NCI-H524 treated with DMSO at 0.1 percent for 48 hours (cell line): ENCODE measurements at places on chromosomes 11 and 22.

GRCh38 chr11:60145677-60146076 is 37.2 kb downstream of the MS4A6A start:
- no peak for DNase-seq

GRCh38 chr22:40473703-40474102 is 103.3 kb downstream of the SGSM3 start:
- no peak for DNase-seq

DNA sequence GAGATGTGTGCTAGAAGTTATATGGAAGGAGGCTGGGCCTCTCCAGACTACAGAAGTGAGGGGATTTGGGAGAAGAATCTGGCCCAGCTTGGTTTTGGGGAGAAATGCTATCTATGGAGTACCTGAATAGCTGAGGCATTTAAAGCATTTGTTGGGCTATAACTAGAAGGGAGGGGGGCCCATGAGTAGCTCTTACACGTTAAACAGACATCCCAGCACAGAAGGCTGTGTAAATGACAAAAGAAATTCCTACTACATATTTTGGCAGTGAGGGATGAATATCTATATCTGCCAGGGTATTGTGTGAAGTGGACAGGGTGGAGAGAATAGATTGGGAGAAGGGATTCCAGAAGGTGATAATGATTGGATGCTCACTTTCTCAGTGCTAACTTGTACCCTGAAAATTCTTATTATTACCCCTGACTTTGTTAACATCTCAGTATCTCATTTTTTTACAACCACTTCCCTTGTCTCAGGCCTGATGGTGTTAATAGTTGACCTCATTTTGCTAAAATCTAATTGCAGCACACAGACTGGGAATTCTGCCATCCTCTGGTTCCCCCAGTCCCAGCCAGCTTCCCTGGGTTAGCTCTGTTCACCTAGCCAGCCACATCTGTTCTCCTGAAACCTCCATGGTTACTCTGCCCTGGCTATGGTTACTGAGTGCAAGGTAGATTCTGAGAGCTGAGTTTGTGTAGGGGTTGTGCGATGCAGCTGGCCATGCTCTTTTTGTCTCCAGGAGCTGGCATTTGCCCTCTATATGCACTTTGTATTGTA is 28.8 kb upstream of the RRM1 start:
- no peak for DNase-seq

GRCh38 chr22:50016988-50017700 is 4.6 kb upstream of the IL17REL start:
- no peak for DNase-seq

DNA sequence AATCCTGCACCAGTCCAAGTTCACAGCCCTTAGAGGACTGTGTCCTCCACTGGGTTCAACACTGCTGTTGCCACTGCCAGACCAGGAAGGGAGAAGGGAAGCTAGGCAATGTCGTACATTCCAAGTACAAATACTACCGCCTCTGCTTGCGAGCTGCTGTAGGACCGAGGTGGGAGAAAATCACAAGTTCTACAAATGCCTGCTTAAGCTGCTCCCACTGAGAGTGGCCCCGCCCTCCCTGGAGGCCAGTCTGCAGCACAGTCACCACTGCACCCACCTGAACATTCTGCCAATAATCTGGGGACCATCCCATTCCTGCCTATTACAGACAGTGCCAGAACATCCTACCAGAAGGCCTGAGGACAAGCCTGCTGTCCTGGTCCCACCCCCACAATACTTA is 707.5 kb upstream of the ANO5 start:
- DNase-seq, result no peak

GRCh38 chr11:128965485-128965884 is 22.8 kb upstream of the TP53AIP1 start:
- no peak for DNase-seq

DNA sequence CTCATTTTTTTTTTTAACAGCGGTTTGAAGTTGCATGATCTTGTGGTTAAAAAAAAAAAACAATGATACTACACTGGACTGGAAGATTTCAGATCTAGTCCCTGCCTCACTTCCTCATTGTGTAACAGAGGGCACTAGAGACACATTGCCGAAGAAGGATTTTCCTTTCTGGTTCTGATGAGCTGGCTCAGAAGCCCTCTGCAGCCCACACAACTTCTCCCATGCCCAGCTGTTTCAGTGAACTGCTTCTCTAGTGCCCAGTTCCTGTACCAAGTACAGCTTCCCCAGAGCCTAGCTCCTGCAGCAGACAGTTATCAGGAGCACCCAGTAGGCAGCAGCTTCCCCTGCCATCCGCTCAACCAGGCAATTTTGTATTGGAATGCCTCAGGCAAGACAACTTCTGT is 29.5 kb upstream of the ANO5 start:
- DNase-seq, result no peak

- DNase-seq, result no peak
These were observed 3.0 kb downstream of the C11orf58 start for GRCh38 chr11:16741473-16741872.

- DNase-seq, result no peak
These were observed 9.6 kb upstream of the EED start for GRCh38 chr11:86234831-86235461.

GRCh38 chr22:46851311-46851710 is 88.9 kb downstream of the TBC1D22A start:
- no peak for DNase-seq

DNA sequence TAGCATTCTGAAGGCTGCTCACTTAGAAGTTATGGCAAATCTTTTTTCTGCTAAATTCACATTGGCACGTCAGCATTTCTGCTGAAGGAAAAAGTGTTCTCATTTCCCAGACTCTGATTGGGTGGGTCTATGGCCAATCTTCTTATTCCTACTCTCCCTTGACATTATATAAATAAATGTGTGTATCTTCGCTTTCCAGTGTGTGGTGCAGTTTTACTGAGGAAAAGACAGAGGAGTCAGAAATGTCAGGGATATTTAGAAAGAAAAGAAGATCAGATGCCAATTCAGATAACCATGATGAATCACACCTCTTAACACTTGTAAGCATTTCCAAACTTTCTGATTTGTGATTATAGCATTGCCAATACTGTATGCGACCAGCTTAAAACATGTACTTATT is 3.2 kb upstream of the BDNF start:
- DNase-seq, result no peak

DNA sequence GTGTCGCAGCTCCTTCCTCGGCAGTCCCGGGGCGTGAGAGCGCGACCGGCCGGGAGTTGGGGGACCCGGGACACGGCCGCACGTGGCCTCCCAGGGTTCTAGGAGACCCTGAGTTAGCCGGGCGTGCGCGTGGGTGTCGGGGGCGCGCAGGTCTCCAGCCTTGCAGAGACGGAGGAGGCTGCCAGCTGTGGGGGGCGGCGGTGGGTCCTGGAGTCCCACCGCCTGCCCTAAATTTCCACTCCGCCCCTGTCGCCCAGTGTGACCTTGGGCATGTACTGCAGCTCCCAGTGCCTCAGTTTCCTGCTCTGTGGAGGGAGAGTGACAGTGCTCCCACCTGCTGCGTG is 18.8 kb downstream of the RRP7A start:
- DNase-seq, result no peak

- DNase-seq, result no peak
These were observed 13.1 kb upstream of the CHRNA10 start for GRCh38 chr11:3684129-3684818.

DNA sequence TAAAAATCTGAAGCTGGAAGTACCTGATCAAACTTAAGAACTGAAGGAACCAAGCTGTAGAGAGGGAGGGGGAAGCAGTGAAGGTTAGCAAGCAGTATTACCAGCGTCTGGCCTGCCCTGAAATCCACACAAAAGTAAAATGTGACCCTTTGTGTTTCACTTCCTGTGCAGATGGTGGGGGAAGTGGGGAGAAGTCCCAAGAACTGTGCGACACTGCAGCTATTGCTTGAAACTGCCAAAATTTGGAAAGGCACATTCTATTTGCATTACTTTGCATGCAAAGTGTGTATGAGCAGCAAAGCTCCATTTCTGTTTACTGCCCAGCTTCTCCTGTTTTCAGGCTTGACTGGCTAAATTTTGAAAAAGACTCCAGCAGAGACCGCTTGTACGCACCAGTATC is 72.1 kb upstream of the BMAL1 start:
- DNase-seq, result no peak

GRCh38 chr11:130911306-130911705 is 5.0 kb downstream of the SNX19 start:
- DNase-seq, result no peak

DNA sequence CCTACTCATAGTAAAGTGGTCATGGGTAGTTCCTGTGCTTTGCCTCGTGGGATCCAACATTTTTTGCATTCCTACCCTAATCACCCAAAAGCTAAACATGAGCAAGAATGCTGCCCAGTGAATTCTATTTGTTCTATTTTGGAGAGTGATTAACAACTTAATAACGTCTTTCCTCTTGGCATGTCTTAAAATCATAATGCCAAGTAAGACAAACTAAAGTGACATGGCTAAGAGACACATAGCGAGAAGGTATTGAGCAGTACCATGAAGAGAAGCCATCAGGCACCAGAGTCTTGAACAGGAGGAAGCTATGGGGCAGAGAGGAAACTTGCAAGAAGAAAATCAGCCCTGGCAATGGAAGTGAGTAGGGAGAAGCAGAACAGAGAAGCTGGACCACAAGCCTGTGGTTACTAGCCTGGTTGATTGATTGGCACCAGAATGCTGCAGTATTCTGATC is 32.0 kb downstream of the EXPH5 start:
- DNase-seq, result no peak

DNA sequence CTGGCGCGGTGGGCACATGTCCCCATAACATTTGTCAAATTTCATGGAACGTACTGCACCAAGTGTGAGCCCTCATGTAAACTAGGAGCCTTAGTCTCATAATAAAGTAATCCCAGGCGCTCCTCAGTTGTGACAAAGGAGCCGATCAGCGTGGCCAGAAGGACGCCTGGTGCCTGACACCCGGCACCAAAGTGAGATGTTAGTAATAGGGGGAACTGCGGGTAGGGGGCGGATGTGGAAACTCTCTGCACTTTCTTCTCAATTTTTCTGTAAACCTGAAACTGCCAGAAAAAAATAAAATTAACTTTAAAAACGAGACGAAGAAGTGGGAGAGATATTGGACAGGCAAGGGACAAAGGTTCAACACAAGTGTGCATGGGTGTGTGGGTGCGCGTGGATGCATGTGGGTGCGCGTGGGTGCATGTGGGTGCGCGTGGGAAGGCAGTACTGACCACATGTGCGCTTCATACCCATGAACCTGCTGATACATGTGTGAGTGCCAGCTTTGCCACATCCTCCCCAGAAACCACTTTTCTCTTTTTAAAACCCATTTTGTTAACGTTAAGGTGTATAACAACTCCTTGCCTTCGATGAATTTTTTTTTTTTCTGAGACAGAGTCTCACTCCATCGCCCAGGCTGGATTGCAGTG is 55.4 kb upstream of the LINC01488 start:
- no peak for DNase-seq

GRCh38 chr11:66151273-66151672 is 81.2 kb downstream of the PACS1 start:
- no peak for DNase-seq

- DNase-seq, result no peak
These were observed 249.3 kb downstream of the CASP12 start for GRCh38 chr11:104649002-104649401.

DNA sequence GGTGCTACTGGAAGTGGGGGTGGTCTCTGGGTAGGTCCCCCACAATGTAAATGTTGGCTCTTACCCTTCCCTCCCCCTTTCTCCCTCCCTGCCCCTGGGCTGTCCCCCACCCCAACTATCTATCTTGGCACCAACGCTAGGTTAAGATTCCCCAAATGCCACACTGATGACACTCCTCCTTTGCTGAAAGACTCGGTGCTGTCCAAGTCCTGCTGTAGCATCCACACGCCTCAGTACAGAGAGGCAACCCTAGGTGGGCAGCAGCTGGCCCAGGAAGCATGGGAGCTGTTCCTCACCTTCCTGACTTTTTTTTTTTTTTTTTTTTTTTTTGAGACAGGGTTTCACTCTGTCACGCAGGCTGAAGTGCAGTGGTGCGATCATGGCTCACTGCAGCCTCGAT is 3.4 kb upstream of the KCTD17 start:
- DNase-seq, result no peak

DNA sequence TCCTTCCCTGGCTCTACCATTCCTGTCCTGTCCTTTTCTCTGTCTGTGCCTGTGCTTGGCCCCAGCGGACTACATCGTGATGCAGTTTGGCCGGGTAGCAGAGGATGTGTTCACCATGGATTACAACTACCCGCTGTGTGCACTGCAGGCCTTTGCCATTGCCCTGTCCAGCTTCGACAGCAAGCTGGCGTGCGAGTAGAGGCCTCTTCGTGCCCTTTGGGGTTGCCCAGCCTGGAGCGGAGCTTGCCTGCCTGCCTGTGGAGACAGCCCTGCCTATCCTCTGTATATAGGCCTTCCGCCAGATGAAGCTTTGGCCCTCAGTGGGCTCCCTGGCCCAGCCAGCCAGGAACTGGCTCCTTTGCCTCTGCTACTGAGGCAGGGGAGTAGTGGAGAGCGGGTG is 20.4 kb downstream of the TUB start:
- no peak for DNase-seq

DNA sequence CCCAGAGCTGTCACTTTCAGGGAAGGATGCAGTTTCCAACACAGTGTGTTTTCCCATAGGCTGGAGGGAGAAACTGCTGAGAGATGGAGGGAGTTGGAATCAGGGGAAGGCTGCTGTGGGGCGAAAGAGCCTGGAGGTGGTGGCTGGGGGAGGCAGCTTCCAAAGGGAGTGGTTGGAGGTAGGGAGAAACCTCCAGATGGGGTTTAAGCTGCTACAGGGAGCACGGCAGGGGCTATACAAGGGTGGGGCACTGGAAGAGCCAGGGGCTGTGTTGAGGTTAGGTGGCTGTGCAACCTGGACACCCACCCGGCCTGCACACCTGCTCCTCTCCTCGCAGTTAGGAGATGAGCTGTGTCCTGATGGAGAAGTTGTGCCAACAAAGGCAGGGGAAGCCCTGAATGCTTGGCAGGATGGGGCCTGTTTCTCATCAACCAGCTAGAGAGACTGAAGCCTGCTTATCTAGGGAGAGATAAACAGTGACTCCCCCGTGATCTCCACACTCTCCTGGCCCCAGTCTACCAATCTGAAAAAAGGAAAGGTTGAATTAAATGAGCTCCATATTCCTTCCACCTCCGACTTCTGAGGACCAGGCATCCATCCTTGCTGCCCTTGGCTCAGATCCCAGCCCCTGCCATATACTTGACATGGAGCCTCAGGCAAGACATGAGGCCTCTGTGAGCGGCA is 3.6 kb upstream of the SLCO2B1 start:
- no peak for DNase-seq

GRCh38 chr11:9462172-9462799 is 1.5 kb downstream of the ZNF143 start:
- DNase-seq, result no peak
